Umbilical cord (tissue), 2 donors: ENCODE measurements at places on chromosomes 13 and 19. TPM values are rescaled to one million over a fixed set of nuclear protein-coding genes. Genes with fewer than 3 reads are reported as not detected.

Gene ZNF418
- 21.2 TPM for total RNA-seq

Gene SMIM17
- total RNA-seq: 3.4 TPM

Gene WDR88
- total RNA-seq: not detected

Gene RGL3
- 0.96 TPM for total RNA-seq

Gene PLPPR3
- total RNA-seq: not detected

Gene CPB2
- not detected for total RNA-seq
